Esophagus muscularis mucosa (tissue), 4 donors: ENCODE measurements at places on chromosomes 12 and 14.

DNA sequence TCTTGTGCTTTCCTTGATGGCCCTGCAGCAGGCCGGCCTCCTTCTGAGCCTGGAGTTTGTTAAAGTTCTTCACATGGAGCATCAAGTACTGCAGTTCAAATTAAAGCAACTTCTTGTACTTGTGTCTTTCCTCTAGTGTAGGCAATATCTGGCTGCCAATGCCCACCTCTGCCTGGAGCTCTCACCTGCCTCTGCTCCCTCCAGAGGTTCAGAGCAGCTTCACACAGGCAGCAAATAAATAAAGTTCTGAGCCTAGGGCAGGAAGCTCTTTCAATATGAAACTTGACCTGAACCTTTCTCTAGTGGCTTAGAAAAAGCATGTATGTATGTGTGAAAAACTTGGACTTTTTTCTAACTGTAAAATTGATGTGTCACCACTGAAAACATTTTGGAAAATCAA lies 65.9 kb downstream of the ITPR2 start:
- DNase-seq = no peak

DNA sequence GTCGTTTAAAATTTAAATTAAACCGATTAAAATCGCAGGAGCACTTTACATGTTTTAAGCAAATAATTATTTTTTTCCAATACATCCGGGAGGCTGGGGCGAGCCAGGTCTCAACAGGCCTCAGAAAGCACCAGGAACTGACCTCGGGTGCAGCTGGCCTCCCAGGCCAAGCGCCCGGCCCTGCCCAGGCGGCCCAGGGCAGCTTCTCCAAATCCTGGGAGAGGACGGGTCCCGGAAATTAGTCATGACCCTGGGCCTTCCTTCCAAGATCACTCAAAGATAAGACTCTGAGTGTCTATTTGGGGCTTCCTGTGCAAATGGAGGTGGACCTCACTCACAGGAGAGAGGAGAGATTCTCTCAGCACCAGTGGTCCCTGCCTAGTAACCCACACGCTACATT lies 177.1 kb downstream of the BCL11B start:
- DNase-seq = peak; percentile 55

- DNase-seq = no peak
Observed at GRCh38 chr14:27050208-27050607, 452.4 kb upstream of the NOVA1 start.

DNA sequence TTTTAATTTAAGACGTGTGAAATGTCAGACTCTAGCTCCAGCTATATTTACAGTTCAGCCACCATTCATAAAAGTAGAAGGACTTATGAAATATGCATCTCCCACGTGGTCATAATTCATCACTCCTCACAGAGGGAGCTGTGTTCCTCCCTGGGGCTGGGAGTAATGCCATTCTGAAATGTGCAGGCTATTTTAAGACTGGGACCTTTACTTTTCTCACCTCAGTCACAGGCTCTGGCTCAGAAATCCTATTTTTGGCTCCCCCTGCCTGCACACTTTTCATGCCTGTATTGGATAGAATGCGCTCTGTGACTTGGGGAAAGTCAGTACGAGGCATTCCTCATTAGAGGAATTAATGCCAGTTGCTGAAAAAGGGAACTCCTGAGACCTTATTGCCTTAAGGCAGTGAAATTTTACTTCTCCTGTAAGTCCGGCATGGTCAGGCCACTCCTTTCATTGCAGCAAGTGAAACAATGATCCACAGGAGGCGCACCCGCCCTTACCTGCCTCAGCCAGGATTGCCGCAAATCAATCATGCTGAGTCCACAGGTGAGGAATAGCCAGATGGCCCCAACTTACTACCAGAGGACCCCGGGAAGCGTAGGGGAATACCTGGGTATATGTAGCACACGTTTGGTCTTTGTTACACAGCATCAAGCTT lies 1133.2 kb upstream of the TMEM132C start:
- peak; percentile 87 for DNase-seq

- DNase-seq = no peak
Observed at GRCh38 chr12:54749191-54749818, 101.1 kb upstream of the DCD start.

DNA sequence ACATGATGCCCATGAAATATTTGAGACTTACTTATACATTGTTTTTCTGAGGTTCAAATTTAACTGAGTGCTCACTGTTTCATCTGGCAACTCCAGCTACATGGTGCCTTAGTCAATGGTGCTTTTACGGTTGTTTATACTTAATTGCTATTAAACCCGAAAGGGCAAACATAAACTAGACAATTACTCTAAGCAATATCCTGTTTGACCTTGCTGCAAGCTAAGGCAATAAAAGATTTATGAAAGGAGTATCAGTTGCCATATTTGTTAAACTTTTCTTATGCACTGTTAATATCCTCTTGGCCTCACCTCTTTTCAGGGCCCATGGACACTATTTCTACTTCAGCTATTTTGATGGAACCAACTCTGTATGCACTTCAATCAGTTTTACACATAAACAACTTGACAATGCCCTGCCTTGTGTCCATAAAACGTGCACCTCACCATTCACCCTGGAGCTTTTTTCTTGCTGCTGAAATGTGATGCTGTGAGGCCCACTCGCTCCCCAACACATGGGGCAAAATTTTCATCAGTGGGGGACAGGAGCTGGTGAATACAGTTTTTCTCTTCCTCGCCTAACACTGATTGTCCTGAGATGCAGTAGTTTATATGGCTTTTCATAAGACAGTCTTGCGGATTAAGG lies 64.1 kb upstream of the HIF1A start:
- DNase-seq = no peak

GRCh38 chr12:54017027-54017788 lies 8.4 kb downstream of the HOXC8 start:
- DNase-seq = no peak

- no peak for DNase-seq
Observed at GRCh38 chr12:46942579-46942978, 116.8 kb upstream of the SLC38A4 start.

GRCh38 chr14:76486251-76486743 lies 110.4 kb downstream of the ESRRB start:
- DNase-seq = no peak

- DNase-seq = no peak
Observed at GRCh38 chr12:96143392-96143791, 50.8 kb upstream of the ELK3 start.

DNA sequence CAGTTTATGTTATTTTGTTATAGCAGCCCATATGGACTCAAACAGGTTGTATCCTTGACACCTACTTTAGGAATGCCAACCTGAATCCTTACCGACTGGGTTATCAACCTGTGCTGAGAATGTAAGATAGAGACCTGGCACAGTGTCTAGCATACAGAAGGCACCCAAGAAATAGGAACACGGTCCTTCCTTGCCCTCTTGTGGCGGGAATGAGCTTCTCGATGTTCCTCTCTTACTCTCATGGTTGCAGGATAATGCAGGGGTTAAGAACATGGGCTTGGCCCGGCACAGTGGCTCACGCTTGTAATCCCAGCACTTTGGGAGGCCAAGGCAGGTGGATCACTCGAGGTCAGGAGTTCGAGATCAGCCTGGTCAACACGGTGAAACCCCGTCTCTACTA lies 6.5 kb downstream of the C12orf43 start:
- no peak for DNase-seq

- no peak for DNase-seq
Observed at GRCh38 chr14:61064856-61065255, 83.8 kb downstream of the SLC38A6 start.

GRCh38 chr12:38160318-38161122 lies 156.1 kb upstream of the ALG10B start:
- peak; percentile 74 for DNase-seq

DNA sequence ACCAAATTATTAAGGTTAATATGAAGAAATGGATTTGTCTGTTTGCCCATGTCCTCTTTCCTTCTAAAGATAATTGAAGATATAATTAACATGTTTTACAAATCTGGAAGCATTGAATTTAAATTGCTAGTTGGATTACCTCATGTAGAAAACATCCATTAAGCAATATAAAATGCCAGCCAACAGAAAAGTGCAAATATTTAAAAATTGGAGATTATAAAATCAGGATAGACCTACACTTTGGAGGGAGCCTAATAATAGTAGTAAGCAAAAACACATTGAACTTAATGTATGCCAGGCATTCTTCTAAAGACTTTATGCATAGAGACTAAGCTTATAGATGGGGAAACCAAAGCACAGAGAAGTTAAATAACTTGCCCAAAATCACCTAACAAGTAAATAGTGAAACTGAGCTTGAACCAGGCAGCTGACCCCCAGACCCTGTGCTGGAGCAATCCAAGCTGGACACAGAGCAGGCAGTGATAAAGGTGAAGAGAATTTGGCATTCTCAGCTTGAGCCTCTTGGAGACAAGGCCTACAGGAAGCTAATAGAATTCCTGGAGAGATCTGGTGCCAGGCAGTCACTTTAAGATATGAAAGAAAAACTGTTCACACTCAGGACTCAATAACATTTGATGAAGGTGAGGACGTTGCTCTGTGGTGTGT lies 119.8 kb downstream of the ASCL1 start:
- DNase-seq = no peak

- no peak for DNase-seq
Observed at GRCh38 chr12:75945581-75945980, 86.0 kb downstream of the PHLDA1 start.

DNA sequence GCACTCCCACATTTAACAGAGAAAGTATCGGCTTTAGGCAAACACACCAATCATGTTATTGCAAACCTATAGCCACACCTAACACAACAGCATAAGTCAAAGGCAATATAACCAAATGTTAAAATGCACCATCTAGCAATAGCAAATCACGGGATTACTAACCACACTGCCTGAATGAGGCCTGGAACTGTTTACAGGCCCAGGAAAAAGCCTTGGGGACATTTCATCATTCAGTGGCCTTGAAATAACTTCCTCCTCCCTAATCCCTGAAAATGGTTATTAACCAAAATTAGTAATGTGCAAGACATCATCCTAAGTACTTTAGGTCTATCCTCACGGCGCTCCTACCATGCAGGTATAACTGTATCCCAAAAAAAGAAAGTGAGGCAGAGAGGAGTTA lies 2.3 kb downstream of the GALC start:
- no peak for DNase-seq

GRCh38 chr14:98375566-98375965 lies 896.4 kb downstream of the BCL11B start:
- DNase-seq = peak; percentile 57

- DNase-seq = peak; percentile 90
Observed at GRCh38 chr14:50342221-50343078, 30.3 kb downstream of the DMAC2L start.

DNA sequence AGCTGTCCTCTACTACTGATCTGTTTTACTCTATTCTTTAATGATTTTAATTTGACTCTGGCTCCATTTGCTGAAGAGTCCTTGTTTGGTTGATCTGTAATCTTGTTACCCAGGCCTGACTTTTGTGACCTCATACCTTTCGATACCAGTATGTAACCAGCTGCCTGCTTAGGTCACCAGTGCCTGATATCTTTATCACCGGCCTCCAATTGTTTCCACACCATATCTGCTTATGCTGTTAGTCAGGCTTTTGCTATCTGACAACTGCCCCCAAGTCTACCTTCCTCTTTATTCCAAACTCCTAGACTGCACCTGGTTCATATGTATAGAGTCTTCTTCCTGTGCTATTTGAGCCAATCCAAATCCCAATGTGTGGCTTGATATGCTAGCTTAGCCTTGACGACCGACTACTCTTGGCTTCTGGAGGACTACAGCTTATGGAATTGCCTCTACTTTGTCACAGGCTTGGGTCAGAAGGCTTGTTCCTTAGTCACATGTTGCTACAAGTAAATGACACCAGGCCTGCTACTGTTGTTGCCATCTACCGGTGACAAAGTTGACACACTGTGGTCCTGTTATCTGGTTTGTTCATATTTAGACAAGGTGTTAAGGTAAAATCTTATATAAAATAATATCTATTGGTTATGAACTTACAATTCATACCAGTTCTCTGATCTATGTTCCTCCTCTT lies 193.9 kb downstream of the TRHDE start:
- no peak for DNase-seq

DNA sequence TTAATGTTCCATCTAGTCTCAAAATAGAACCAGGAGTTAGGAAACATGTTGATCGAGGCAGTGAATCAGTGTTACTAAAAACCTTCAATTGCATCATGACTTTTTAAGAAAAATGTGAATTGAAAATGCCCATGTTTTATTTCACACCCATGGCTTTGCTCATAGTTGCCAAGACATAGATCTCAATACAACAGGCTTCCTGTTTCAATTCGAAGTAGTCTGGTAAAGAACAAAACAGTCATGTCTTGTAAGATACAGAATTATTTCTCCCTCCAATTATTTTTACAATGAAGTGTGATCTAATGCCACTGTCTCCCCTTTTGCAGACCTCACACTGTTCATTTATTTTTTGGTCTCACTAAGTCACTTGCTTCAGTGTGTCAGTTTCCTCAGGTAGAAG lies 44.6 kb upstream of the FAR2 start:
- DNase-seq = no peak

- no peak for DNase-seq
Observed at GRCh38 chr14:75675265-75675960, 14.4 kb downstream of the TTLL5 start.

GRCh38 chr12:106205208-106206069 lies 42.4 kb downstream of the CKAP4 start:
- peak; percentile 55 for DNase-seq

- DNase-seq = no peak
Observed at GRCh38 chr12:102390068-102390467, 90.3 kb downstream of the IGF1 start.

DNA sequence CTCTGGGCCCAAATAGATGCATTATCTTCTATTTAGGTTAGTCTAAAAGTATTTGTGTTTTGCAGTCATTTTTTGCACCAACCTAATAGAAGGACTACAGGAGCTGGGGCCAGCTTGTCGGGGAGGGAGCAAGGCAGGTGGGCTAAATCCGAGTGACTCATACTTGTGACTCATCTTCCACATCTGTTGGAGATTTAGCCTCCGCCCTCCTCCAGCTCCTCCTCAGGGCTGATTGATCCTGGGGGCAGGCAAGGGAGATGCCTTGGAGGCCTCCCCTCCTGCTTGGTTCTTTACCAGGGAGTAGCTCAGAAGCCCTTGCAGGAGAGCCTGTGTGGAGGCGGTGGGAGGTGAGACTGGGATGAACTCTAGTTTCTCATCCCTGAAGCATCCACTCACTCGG lies 27.9 kb downstream of the RHOF start:
- DNase-seq = no peak

DNA sequence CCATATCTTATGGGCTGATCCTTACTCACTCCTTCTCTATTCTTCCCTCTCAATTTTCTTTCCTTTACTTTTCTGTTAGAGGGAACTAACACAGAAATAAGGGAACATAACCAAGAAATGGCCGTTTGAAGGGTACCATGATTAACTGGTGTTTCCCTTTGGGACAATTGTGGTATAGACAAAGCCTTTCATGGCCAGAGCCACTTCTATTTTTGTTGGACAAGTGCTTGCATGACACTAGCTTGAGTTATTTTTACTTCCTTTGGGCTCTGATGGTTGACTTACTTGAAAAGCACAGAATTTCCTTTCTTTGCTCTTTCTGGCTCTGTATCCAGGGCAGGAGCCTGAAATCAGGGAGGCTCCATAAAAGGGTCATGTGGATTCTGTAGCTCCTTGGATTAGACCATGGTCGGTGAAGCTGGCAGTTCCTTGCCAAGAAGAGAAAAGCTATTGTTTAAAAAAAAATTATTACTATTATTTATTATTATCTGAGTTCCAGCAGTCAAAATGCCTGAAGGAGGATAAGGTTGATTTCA lies 130.6 kb downstream of the KTN1 start:
- no peak for DNase-seq
